ENCODE measurements at places on chromosomes 13 and 19. TPM values are rescaled to one million over a fixed set of nuclear protein-coding genes. Genes with fewer than 3 reads are reported as not detected.

Gene TECR
- total RNA-seq, result 341 TPM

Gene ATG4D
- total RNA-seq, result 42.2 TPM

DNA sequence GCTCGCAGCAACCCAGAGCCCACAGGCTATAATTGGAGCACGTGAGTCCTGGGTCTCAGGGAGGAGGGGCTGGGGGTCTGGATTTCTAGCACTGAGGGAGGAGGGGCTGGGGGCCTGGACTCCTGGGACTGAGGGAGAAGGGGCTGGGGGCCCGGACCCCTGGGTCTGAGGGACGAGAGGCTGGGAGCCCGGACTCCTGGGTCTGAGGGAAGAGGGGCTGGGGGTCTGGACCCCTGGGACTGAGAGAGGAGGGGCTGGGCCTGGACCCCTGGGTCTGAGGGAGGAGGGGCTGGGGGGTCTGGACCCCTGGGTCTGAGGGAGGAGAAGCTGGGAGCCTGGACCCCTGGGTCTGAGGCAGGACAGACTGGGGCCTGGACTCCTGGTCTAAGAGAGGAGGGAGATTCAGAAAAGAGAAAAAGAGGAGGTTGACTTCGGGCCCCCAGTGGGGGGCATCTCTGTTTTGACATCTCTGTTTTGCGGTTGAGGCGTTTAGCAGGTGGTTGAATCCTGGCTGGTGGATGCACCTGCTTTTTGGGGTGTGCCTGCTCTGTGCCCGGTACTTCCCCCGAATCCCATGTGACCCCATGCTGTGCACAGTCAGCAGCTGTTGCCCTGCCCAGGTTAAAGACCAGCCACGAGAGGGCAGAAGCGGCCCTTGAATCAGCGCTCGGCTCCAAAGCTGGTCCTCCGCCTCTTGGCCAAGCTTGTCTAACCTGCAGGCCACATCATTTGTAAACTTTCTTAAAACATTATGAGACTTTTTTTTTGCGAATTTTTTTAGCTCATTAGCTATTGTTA lies 10.5 kb downstream of the PVR start:
- ATAC-seq, result peak; percentile 96

GRCh38 chr19:54448040-54448773 lies 792 bp upstream of the LENG8 start:
- ATAC-seq, result peak; percentile 42

- no peak for ATAC-seq
Observed at GRCh38 chr19:42989851-42990250, 36.4 kb downstream of the PSG11 start.
